GM12865 (cell line): ENCODE measurements at places on chromosomes 5 and 9.

GRCh38 chr5:31412324-31412723, 119.6 kb downstream of the DROSHA start:
- no peak for DNase-seq

DNA sequence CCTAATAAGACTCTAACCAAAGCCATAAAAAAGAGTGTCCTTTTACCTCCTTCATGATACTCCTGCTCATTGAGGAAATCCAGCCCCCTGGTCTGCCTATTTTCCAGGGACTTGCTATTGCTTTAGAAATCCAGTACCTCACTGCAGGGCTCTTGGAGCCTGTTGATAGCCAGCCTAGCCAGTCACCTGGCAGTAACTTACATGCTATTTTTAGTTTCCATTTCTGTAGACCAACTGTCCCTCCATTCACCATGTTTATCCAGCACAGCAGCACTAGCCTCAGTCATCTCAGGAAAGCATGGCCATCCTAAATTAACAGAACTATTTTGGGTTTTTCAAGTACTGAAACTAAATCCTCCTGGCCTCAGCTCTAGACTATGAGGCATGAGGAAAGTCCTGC, 91.5 kb upstream of the PHF24 start:
- no peak for DNase-seq

DNA sequence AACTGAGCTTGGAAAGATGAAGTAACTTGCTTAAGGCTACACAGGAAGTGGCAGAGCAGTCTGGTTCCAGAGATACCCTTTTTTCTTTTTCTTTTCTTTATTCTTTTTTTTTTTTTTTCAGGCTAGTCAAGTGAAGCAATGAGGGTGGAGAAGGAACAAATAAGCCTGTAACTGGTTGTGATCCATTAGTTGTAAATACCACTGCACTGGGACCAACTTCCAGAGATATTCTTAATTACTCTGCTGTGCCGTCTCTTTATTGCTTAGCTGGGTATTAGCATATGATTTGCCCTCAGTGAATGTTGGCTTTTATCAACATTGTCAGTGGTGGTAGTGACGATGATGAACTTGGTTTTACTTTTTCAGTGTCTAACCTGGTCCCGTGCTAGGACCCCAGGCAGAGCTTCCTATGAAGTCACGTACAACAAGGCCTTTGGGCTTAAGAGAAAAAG, 26.7 kb downstream of the LNPEP start:
- no peak for DNase-seq

GRCh38 chr9:99828417-99829176, 6.9 kb downstream of the NR4A3 start:
- no peak for DNase-seq

DNA sequence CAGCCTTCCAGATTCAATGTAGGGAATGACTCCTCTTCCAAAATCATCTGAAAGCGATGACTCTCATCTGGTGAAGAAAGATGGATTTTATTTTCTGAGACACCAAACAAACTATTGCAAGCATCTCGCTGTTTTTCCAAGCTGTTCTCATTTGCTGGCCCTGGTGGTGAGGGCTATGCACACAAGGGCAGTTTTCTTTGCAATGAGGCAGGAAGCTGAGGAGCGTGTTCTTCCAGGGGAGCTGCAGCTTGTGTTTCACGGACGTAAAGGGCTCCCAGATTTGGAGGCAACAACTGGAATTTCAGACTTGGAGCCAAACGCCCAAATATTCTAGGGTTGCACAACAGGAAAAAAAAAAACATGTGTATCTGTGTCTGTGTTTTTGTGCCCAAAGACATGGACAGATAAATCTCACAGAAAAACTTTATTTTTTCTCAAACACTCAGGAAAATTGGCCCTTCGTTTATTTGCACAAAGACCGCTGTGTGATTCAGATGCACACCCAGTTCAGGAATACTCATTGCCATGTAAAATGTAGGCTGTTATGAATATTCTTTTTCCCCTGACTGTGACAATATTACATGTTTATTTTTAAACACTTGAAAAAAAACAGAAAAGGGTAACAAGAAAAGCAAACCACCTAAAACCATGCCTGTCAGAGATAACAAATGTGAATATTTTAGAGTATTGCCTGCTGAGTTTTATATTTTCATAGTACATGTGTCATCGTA, 151.3 kb downstream of the GAS1 start:
- no peak for DNase-seq

DNA sequence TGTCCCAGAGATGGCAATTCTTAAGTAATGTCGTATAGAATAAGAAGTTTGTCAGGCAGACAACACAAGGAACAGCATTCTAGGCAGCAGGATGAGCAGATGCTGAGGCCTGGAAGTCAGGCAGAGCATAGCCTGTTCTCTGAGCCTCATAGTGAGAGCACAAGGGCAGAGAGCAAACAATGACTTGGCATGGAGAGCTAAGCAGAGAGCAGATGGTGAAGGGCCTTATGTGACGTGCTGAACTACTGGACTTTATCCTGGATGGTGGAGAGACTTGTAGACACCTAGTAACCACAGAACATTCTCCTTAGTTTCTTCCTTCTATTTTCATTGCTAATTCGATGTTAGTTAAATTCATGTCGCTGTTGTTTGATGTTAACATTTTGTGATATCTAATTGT, 60.1 kb downstream of the KCTD16 start:
- DNase-seq = no peak

GRCh38 chr5:93715761-93716160, 25.6 kb downstream of the POU5F2 start:
- no peak for DNase-seq

GRCh38 chr5:88845081-88845697, 37.8 kb downstream of the MEF2C start:
- DNase-seq = peak; percentile 75

- no peak for DNase-seq
These were observed 46.2 kb downstream of the IARS1 start for GRCh38 chr9:92247296-92247695.

DNA sequence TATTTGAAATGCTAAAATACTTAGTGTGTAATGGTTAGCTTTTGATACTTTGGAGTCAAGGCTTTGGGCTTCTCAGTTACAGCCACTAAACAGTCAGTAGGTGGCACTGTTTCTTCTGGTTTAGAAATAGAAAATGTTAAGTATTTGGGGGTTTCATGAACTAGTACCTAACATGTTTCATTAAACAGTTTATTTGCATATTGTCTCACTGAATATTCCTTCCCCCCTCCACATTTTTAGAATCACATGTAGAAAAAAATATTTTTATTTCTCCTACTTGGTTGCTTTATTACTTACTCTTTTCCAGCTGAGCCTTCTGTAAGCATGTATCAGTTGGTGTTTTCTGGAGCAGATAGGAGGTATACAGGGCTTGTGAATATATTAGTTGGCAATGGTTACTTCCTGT, 48.0 kb downstream of the IPO11 start:
- DNase-seq = peak; percentile 56

- no peak for DNase-seq
These were observed 46.5 kb downstream of the PRRT1B start for GRCh38 chr9:131591845-131592208.

- DNase-seq = no peak
These were observed 13.4 kb downstream of the FLT4 start for GRCh38 chr5:180636016-180636402.

DNA sequence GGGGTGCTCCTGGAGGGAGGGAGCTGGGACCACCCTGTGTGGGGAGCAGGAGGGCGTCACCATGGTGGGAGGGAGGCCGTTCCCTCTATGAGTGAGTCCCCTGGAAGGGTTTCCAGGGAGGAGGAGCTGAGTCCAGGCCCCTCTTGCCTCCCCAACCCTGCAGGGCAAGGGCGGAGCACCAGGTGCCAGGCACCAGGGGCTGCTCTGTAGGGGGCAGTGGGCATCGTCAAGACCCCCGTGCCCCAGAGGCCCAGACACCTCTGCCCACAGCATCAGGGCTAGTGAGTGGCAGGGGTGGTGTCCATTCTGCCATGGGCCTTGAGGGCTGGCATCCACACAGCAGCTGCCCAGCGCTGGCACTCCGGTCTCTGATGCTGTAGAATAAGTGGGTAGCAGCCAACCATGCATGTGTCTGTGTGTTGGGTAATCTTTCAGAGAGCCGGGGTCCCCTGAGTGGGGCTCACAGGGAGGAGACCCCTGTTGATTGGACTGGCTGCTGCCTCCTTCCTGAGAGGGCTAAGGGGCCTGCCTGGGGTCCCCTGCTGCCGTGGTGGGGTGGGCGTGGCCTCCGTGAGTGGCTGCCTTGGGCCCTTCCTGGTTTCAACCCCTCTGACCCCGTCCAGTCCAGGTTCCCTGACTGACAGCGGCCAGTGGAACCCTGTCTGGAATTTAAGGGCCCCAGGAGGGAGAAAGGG, 72.7 kb upstream of the RNU6ATAC start:
- DNase-seq = no peak

GRCh38 chr5:72121780-72122445, 14.6 kb downstream of the MAP1B start:
- DNase-seq = no peak

GRCh38 chr9:16031971-16032370, 479.1 kb downstream of the CCDC171 start:
- no peak for DNase-seq

DNA sequence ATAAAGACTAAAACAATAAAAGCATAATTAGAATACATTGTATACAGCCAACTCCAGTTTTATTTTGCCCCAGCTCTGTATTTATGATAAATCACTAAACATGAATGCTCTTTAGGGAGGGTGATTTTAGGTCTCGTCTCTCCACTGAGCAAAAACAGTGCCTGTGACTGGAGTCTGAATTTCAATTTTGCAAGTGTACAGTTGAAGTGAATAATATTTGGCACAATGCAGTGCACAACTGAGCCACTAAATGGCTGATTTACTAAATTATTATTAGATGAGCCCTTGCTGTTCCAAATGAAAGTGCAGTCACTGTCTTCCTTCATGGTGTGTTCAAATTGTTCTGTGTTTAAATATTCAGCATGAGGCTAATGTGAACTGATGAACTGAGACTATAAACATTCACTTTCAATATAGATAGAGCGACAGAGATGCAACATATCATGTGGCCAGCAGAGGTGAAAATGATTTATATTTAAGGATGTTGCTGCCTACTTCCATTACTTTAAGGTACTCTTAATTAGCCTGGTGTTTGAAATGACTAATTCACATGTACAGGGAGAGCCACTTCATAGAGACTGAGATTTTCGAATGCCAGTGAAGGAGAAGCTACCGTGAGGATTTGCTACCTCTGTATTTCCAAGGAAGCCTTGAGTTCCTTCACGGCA, 375.1 kb downstream of the EBF1 start:
- DNase-seq = no peak

DNA sequence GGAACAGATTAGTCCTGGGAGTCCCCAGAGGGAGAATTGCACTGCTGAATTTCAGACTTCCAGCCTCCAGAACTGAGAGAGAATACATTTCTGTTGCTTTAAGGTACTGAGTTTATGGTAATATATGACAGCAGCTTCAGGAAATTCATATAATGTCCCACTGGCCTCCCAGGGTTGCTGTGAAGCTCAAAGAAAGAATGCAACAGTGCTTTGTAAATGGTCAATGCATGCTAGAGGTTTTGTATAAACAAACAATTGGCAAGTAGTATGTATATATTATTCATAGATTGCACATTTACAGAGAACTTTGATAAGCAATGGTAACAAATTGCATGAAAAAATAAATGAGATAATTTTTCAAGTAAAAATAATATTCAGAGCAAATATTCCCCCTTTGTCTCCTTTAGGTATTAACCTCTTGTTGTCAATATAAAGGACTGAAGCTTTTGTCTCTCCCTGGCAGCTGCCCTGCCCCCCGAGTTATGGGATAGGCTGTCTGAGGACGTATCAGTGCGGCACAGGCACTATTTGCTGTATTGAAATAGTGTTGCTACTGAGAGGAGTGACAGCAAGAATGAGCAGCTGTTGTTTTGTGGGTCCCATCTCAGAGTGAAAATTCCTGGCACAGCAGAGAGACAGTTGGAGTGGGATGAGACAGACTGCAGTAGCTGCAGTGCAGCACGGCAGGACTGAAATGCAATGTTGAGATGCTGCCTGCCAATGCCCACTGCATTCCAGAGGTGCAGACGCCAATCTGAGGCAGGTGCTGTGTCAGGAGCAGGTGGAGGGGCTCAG, 194.2 kb upstream of the GLRA1 start:
- no peak for DNase-seq

- DNase-seq = no peak
These were observed 2.8 kb upstream of the ENG start for GRCh38 chr9:127857278-127857677.

DNA sequence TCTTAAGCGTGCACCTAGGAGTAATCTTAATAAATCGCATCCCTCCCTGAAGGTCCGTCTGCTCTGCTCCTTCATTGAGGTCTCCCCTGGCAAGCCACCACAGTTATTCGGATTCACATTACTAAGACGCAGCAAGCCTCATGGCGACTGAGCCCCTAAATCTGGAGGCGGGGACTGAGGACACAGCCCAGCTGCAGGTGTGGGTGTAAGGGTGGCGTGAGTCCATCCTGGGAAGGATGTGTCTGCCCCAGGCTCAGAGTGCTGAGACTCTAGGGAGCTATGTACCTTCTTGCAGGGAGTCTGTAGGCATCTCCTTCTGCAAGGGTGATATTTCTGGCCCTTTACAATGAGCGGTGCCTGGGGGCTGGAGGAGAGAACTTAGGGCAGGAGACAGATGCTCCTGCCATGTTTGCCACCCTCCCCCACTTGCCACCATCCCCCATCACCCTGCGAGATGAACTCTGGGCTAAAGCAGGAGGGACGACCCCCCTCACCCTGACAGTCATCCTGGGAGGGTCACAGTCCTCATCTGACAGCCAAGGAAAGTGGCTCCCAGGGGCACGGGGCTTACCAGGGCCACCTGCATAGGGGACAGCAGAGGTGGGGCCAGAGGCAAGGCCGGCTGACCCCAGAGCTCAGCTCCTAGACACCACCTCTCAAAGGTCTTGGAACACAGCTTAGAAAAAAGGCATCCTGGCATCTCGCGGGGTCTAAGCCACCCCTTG, 76.4 kb upstream of the FCN1 start:
- no peak for DNase-seq

GRCh38 chr5:133602835-133603380, 9.4 kb downstream of the FSTL4 start:
- DNase-seq = no peak

GRCh38 chr9:106798016-106798799, 64.8 kb upstream of the ZNF462 start:
- no peak for DNase-seq
